ENCODE measurements at places on chromosomes 4 and X.

DNA sequence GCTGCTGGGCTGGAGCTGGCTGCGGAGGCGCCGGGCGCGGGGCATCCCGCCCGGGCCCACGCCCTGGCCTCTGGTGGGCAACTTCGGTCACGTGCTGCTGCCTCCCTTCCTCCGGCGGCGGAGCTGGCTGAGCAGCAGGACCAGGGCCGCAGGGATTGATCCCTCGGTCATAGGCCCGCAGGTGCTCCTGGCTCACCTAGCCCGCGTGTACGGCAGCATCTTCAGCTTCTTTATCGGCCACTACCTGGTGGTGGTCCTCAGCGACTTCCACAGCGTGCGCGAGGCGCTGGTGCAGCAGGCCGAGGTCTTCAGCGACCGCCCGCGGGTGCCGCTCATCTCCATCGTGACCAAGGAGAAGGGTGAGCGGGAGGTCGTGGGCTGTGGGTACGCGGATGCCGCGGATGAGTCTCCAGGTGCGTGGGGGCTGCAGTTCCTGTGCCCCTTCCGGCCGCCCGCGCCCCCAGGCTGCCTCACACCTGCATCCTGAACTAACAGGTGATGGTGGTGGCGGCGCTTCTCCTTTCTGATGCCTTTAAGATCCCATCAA is 499 bp downstream of the CYP2U1 start:
- DNase-seq = peak; percentile 4

DNA sequence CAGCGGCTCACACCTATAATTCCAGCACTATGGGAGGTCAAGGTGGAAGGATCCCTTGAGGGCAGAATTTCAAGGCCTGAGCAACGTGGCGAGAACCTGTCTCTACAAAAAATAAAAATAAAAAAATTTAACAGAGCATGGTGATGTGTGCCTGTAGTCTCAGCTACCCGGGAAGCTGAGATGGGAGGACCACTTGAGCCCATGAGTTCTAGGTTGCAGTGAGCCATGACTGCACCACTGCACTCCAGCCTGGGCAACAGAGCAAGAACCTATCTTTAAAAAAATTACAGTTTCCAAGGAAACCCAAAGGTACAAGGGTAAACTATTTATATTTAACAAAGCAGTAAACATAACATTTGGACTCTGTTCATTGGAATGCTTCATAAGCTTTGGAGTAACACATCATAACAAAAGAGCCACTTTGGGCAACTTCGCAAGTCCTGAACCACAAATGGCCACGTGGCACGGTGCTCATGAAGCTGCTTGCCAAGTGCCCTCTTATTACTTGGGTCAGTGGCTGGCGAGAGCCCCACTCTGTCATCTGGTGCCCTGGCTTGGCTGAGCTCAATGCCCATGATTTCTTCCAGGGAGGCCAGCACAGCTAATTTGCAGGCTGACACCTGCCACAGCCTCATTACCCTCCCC is 165.6 kb downstream of the SH3KBP1 start:
- no peak for DNase-seq

GRCh38 chr4:47210828-47211227 is 179.5 kb downstream of the GABRB1 start:
- DNase-seq = no peak

- no peak for DNase-seq
These were observed 1453.3 kb downstream of the PCDH18 start for GRCh38 chr4:136078976-136079375.

DNA sequence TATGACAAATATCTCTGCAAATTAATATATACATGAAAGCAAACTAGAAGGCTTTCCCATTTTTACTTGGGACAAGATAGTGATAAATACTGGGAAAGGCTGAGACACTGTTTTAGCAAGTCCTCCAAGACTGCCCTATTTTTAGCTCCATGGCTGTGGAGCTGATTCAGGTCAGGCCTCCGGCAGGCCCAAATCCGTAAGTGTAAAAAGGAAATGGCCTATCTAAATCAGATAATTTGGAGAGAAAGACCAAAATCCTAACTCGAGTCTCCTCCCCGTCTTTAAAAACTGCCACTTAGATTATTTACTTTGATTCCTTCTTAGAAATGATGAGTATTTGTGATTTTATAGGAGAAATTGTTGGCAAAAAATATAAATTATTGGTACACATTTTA is 2.9 kb downstream of the OTUD4 start:
- DNase-seq = no peak

DNA sequence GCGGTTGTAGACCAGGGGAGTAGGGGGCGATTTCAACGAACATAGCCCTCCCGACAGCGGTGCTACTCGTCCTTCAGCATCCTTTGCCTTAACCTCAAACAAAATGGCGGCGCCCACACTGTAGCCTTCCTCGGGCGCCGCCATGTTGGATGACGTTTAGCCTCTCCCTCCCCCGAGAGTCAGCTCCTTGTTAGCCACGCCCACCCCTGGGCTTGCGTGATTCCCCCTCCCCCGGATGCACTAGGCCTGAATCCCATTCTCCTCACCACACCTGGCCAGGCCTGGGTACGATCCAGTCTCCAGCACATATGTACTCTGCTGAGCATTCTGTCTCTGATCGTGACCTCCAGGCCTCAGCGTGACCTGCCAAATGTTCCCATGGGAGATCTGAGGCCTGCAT is 49.0 kb upstream of the ZNF157 start:
- DNase-seq = no peak

DNA sequence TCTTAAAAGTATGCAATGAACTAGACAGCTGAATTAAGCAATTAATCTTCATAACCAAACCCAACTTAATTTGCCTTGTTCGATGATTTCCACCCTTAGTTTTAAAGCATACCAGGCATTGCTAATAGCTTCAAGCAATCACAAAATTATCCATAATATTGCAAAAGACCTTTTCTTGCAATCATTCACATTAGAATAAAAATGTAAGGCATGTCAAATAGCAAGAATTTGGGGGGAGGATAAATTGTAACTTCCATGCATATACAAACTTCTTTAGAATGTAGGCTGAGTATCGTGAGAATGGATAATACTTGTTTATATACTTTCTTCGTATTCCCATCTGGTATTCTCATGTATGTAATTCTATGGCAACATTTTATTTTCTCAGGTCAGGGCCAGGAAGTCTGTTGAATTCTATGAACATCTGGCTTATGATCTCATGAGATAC is 28.7 kb upstream of the BMP2K start:
- DNase-seq = no peak

DNA sequence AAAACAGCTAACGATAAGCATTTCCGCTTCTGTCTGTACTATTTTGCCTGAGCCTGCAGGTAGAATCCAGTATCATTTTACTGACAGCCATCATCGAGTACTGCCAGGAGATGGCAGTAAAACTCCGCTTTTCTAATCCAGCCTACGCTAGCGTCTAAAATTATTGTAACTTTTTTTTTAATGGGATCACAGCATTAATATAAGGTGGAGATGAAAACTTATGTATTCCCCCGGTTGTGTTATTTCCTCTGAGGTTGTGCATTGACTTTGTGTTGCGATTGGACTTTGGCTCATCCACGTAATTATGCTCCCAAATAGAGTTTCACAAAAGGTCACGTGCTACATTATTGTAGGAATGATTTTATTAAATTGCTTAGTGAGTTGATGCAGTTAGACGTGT is 248.1 kb downstream of the C4orf33 start:
- DNase-seq = peak; percentile 3

DNA sequence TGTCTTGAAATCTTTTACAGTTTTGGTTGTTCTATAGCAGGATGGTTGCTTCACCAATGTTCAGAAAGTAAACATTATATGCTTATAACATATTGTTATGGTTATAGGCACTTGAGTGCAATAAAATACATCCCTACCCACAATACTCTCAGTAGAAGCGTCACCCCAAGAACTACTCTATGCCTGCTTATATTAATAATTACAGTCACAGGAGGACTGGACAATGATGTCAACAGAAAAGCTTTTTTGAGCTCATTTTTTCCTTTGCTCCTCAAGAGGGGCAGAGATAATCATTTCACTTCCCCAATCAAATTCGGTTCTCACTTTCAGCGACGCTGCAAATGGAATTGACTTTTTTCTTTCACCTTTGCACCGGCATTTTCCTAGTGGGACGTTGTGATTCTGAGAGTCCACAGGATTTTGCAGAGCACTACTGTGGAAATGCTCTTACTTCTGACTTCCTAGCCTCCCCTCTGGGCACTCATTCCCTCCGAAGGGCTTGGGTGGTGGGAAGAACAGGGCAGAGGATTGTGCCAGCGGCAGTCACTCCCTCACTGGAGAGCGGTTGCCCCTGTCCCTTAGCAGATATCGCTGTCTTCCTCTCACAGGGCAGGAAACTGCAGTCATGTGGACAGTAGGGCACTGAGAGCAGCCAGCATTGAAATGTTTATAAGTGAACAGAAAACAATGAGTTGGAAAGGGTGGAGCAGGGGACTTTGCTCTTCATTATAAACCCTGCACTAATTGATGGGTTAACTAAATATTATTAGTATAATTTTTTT is 24.9 kb upstream of the SGMS2 start:
- no peak for DNase-seq

- DNase-seq = no peak
These were observed 5.8 kb downstream of the RPS6KA3 start for GRCh38 chrX:20260885-20261284.

DNA sequence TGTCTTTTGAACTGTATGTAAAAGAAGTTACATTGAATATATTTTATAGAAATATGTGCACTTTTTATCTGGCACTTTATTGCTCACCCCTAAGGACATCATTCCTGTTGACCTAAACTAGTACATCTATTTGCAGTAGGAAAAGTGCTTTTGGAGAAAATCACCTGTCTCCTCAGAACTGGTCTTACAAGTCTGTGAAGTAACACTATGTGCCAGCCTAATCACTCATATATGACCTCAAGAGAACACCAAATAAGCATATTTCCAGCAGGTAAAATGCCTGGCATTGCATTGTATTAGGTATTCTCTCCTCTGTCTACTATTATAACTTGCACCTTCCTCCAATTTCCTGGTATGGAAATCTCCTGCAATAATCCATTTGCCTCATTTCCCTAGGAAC is 4.0 kb upstream of the GASK1B start:
- DNase-seq = no peak

DNA sequence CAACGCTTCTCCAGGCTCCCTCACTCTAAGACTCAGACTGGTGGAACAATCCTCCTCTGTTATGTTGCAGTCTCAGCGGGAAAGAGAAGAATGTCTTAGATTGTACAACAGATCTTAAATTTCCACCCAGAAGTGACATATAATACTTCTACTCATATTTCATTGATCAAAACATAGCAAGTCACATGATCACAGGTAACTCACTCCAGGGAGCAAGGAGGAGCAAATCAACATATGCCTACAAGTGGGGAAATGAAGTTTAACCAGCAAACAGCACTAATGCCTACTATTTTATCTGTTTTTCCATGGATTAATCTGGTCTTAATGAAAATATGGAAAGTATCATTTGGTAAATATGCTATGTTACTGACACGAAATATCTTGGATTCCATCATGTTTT is 819.8 kb downstream of the CCSER1 start:
- no peak for DNase-seq

- DNase-seq = no peak
These were observed 47.4 kb downstream of the HTRA3 start for GRCh38 chr4:8316911-8317351.

DNA sequence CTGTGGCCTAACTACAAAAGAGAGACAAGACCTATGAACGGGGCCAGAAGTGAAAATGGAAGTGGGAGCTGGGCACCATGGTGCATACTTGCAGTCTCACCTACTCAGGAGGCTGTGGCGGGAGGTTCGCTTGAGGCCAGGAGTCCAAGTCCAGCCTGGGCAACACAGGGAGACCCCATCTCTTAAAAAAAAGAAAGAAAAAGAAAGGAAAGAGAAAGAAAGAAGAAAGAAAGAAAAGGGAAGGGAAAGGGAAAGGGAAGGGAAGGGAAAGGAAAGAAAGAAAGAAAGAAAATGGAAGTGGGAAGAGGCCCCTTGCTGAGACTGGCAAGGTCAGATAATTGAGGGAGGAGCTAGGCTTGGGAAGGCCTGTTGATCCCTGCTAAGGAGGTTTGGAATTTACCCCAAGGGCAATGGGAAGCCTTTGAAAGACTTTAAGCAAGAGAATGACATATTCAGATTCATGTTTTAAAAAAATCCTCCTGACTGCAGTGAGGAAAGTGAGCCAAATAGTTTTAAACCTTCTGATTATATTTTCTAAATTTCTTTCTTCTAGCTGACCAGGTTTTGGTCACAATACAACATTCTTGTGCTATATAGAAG is 17.7 kb upstream of the HERC5 start:
- no peak for DNase-seq

DNA sequence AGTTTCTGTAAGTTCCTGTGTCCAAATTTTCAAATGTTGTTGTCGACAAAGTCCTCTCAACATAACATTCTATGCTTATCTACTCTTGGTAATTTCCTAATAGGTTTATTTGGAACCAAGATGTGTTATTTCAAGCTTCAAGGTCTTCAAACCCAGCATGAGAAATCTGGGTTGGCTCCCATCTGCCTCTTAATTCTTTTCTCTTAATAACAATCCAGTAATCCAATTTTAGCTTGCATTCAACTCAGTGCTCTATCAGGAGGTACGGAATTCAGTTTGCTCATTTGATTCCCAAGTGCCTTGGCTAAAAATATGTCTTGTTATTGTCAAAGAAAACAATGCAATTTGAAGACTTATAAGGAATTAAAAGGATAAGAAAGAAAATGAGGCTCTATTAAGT is 235.5 kb upstream of the MID1 start:
- DNase-seq = no peak

GRCh38 chrX:108160309-108160708 is 68.7 kb downstream of the ATG4A start:
- no peak for DNase-seq

GRCh38 chr4:11470438-11471045 is 41.8 kb upstream of the HS3ST1 start:
- DNase-seq = peak; percentile 25

DNA sequence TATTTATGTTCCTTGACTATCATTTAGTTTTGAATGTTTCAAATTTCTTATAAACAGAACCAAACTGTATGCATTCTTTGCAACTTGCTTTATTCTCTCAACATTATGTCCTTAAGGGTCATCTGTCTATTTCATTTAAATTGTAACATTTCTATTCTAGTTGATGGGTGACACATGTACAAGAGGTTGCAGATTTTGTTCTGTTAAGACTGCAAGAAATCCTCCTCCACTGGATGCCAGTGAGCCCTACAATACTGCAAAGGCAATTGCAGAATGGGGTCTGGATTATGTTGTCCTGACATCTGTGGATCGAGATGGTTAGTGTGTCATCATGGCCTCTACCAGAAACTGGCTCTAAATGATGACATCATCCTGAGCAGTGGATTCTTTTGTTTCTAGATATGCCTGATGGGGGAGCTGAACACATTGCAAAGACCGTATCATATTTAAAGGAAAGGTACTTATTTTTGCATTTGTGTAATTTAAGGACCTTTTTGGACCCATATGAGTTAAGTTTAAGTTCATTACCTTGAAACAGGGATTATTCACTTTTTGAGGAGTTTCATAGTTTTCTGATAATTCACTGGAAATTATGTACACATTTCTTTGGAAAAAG is 6.1 kb downstream of the LIAS start:
- no peak for DNase-seq

- DNase-seq = no peak
These were observed 90.5 kb downstream of the STOX2 start for GRCh38 chr4:183995570-183995969.

- DNase-seq = no peak
These were observed 10.5 kb upstream of the GNPDA2 start for GRCh38 chr4:44736900-44737299.
